ENCODE measurements at places on chromosomes 2 and 18.
A peak's percentile ranks its signal among the peaks of the same experiment; 100 is the strongest.

DNA sequence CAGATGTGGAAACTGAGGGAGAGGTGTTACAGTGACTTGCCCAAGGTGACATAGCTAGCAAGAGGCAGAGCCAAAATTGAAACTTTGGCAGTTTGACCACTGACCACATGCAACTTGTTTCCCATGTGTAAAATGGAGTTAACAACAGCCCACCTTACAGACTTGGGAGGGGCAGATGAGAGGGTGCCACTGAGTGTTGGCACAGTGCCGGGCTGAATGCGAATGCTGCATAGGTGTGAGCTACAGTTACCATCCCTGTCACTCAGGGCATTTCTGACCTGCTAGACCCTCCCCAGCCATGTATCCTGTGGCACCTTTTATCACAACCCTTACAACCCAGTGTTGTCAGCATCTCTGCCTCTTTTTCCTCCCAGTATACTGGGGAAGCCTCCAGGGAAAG, 10.8 kb downstream of the SMARCAL1 start:
- no peak for DNase-seq

GRCh38 chr2:176729706-176730569, 460.7 kb downstream of the MTX2 start:
- peak; percentile 77 for DNase-seq

GRCh38 chr2:148554459-148555247, 89.9 kb upstream of the EPC2 start:
- no peak for DNase-seq

DNA sequence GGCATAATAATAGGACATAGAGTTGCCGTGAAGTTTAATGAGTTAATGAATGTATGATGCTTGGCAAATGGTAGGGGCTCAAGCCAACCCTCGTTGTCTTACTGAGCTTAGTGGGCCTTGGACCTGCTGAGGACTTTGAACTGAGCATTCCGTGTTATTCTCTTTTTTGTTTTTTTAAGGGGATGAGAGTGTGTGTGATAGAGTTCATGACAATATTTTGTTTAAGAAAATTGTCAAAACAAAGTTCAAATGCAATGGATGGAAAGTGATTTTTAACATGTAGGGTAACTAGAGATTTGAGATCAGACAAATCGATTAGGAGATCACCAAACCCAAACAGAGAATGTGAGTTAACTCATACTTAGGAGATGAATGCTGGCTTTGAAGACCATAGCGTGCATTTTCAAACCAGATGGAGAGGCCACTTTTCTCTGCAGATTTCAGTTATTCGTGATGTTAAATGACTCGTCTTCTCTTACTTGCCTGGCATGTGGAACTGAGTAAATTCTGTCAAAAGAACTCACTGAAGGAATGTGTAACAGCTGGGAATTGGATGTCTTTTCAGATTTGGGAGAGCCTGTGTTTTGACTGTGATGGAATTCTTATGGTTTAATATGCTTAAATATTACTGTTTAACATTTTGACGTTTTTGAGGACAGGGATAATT, 88.7 kb downstream of the NEDD4L start:
- DNase-seq: peak; percentile 3

GRCh38 chr2:240204431-240205276, 64.2 kb upstream of the OTOS start:
- DNase-seq: no peak

DNA sequence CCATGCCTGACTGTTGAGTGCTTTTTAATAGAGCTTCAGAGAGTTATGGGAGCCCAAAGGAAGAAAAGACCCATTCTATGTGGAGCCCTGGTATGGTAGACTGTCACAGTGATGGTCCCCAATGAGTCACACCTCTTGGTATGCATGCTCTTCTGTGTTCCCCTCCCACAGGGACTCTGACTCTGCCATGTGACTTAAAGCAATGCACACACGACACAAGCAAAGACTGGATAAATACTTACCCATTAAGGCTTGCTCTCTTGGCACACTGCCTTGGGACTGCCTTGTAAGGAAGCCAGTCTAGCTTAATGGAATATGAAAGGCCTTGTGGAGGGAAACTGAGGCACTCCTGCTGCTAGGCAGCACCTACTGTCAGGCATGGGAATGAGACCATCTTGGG, 16.7 kb upstream of the DTNB start:
- peak; percentile 64 for DNase-seq

DNA sequence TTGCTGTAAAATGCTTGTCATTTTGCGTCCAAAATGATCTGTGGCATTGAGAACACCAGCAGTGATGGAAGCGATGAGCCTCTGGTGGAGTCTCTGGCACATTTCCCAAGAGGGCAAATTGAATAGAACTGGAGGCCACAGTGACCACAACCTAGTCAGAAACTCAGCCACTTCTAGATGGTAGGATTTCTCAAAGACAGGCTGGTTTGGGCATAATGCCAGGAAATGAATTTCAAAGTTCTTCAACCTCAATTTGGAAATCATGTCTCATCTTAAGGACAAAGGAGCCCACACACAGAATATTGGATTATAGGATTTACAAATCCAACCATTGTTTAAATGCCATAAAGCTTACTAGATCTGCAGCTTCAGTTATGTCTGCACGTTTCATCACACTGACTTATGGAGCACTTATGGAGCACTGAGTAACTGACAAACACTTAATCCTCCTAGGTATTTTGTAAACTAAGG, 132.1 kb downstream of the COL6A3 start:
- DNase-seq: peak; percentile 99

GRCh38 chr2:129801575-129801974, 177.9 kb upstream of the RAB6C start:
- DNase-seq: peak; percentile 91

DNA sequence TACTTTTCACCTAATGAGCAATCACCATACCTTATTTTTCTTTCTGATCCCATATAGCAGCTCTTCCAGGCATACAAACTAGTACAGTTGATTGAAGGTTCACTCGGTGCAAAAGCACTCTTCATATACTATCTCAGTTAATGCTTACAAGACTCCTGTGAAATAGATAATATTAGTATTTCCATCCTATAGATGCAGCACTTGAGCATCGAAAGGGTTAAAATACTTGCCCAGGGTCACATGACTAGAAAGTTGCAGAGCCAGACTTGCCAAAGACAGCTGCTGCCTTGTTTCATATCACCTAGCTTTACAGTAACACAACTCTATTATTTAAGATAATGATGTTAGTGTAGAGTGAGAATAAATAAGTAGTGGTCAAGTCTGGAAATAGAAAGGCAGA, 466.0 kb upstream of the TNP1 start:
- DNase-seq: no peak

DNA sequence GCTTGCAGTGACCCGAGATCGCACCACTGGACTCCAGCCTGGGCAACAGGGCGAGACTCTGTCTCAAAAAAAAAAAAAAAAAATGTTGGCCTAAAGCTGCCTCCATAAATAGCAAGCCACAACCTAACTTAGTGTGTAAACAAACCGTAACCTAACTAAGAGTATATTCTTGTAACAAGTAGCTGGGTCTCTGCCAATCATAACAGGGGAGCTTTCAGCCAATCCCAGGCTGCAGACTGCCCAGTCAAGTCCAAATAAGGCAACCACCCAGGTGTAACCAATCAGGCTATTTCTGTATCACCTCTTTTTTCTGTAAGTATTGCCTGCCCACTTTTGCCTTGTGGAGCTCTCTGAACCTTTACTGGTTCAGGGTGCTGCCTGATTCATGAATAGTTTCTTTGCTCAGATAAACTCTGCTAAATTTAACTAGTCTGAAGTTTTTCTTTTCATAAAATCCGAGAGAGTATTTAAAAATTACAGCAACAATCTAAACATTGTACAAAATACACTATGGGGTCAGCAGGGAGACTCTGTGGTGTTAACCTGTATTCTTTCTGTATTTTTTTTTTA, 4.5 kb downstream of the PSTPIP2 start:
- DNase-seq: peak; percentile 28

DNA sequence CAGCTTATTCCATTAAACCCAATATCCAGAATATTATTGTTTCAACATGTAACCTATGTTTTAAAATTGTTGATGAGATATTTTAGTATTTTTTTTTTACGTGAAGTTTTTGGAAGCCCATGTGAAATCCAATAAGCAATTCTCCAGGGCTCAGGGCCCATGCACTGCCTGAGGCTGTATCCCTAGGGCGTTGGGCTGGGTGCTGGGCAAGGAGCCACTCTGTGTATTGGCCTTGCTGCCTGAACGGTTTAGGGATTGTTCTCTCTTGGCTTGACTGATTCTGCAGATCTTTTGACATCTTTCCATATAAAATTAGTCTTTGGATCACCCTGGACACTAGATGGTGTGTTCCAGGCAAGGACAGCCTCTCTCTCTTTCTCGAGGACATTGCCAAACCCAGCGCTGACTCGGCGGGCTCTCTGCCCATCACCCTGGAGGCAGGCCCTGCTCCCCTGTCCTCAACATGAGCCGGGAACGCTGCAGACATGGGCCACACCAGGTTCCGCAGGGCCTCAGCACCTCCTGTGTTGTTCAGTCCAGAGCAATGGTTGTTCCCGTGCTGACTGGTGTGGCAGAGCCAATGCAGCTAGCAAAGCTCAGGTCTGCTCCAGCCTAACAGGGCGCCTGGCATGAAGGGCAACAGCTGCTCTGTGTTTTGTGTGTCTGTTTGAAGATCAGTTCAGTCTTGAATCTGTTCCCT, 163.0 kb downstream of the SEPTIN10 start:
- no peak for DNase-seq

DNA sequence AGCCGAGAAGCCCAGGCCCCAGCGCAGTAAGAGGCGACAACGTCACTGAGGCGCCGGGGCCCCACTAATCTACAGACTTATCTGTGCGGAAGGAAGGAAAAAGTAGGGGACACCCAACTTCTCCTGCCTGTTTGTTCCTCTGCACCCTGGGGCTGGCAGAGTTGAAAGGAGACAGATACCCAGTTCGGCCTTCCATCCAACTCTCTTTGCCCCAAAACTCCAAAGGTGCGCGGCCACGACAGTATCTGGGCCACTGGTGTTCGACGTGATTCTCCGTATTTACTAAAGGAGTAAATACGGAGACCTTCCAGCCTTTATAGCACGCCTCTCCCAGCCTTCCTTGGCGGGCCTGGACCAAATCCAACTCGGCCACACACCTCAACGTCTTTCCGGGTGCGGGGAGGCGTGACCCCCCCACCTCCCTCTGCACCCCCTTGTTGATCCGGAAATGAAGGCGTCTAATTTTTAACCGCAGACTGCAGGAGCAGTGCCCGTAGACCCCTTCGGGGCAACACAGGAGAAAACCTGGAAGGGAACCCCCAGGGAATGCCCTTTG, 1.6 kb downstream of the SMAD7 start:
- no peak for DNase-seq

- peak; percentile 42 for DNase-seq
These were observed 49.1 kb upstream of the ANKRD62 start for GRCh38 chr18:12044591-12044990.

GRCh38 chr2:6237039-6237660, 545.0 kb downstream of the SOX11 start:
- no peak for DNase-seq

DNA sequence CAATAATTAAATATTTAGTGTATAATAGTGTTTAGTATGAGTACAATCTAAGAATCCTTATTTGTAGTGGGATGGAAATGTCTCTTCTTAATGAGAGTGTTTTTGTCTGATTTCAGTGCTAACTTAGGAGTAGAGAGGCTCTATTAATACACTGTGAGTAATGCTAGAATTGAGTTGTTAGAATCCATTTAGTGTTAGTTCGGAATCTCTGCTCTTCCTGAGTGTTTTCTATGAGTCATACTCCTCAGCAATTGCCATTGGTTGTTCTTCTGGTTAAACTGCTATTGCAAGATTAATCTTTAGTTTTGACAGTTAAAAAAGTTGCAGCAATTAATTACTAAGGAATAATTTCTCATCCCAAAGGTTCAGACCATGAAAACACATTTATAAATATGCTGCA, 828.6 kb upstream of the POU3F3 start:
- DNase-seq: no peak

GRCh38 chr2:221318376-221319130, 253.6 kb downstream of the EPHA4 start:
- DNase-seq: peak; percentile 14
